Activated CD4-positive, alpha-beta T cell treated with anti-CD3 and anti-CD28 coated beads, Interleukin-2, amount 10 ng/mL, durations not matched to agents 7 days and 5 days (primary cell): ENCODE measurements at places on chromosomes 16 and 17. TPM values are rescaled to one million over a fixed set of nuclear protein-coding genes. Genes with fewer than 3 reads are reported as not detected.

DNA sequence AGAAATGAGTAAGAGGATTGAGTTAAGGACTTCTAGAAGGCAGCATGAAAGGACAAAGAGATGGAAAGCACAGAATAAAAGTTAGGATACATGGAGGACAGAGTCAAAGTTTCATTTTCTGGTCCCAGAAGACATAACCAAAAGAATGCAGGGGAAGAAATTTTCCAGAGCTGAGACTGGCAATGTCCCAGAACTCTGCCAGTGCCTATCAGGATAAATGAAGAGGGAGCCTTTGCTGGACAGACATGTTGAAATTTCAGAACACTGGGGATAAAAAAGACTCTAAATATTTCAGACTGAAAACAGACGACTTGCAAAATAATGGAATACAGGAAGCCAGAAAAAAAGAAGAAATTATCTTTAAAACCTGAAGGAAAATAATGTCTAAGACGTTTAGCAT lies 55.7 kb downstream of the NT5M start:
- no peak for DNase-seq

DNA sequence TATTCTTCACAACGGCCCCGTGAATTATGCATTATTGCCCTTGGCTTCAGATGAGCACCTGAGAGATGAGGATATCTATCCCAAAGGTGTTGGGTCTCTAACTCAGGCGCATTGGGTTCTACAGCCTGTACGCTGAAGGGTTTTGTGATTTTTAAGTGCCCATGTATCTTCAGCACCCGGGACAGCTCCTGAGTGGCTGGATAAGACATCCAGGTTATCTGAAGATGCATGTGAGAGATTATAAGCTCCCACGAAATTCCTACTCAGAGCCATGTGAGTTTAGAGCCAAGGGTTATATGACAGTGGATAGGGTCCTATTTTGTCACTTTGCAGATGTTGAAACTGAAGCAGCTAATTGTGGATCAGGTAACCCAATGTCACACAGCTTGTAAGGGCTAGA lies 612.3 kb upstream of the EEF2KMT start:
- DNase-seq = peak; percentile 14

DNA sequence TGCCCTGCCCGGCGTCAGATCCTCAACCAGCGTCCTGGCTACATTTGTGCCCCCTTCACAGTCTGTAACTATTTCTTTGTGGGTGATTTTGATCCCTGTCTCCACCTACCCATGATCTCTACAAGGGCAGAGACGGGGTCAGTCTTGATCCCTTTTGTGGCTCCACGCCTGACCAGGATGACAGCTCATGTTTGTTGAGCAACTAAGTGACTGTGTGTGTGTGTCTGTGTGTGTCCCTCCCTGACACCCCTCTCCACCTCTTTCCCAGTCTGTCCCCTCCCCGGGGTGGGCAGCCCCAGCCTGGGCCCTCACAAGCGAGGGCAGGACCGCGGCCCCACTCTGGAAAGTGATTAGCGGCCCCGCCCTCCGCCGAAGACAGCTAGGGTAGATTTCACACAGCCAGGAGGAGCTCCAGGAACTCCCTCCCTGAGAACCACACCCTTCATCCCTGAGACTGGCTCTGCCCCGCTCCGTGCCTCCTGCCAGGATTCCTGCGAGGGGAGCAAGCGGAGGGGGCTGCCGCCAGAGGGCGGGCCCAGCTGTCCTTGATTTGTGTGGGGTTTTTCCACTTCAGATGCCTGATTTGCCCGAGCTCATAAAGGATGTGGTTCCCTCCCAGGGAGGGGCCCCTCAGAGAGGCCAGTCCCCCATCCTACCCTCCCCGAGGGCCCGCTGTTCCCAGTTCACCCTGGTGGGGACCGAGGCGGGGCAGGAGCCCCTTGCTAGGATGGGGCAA lies 5.3 kb upstream of the HS3ST6 start:
- no peak for DNase-seq

- no peak for DNase-seq
These were observed 16.2 kb upstream of the PHF12 start for GRCh38 chr17:28967221-28968135.

GRCh38 chr16:23566724-23567123 lies 9.2 kb downstream of the UBFD1 start:
- no peak for DNase-seq

DNA sequence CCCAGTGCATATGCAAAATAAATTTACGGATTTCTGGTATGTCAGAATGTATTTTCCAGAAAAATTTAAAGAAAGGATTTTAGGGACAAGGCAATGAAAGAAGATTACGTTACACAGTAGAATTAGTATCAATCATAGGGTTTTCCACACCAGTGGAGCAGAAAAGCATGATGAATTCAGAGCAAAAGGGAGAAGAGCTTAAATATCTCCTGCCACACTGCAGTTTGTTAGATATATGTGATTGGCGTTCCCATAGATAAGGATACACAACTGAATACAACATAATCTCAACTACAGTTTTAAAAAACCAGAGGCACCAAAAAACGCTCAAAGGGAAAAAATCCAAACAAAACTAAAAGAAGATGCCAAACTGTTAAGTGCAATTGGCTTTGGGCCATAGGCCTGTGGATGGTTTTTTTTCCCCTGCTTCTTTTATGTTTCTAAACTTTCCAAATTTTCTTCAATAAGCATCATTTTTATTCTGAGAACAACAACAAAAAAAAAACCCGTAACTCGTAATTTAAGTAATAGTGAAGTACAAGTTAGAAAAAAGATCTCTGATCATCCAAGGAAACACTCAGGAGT lies 22.3 kb downstream of the MARF1 start:
- no peak for DNase-seq

GRCh38 chr17:61862105-61862574 lies 1.2 kb downstream of the BRIP1 start:
- no peak for DNase-seq

Gene CCL3
- 3.7 TPM for total RNA-seq

Gene PFAS
- total RNA-seq = 54.0 TPM

Gene PIP4K2B
- 49.4 TPM for total RNA-seq
